ENCODE measurements at places on chromosomes 7 and 10. TPM values are rescaled to one million over a fixed set of nuclear protein-coding genes. Genes with fewer than 3 reads are reported as not detected.
A peak's percentile ranks its signal among the peaks of the same experiment; 100 is the strongest.

SFTPA1 gene
- total RNA-seq = 0.22 TPM

- no peaks in the 10 kb centered on the region for H3K36me3 ChIP-seq
- DNase-seq = no peak
- H3K27me3 ChIP-seq = peaks cover 34% of the 10 kb centered on the region
- no peak overlapping the region for H3K4me3 ChIP-seq
Measured at GRCh38 chr10:43237631-43238446, 29.0 kb downstream of the RASGEF1A start.

TAS2R41 gene
- total RNA-seq = not detected

DNA sequence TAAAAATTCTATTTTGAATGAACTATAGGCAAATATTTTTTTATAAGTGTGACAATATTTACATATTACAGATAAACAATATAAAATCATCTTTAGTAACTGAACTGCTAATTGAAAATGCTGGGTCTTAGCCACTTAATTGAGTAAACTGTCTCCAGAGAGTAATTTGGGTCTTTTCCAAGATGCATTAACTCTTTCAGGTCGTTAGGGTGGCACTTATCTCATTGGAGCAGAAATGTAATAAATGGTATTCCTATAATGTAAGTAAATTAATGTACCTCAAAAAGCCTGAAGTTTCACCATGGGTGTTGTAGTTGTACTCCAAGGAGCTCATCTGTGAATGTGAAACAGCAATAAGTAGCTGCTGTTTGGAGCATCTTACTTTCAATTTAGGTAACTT lies 208.5 kb downstream of the EXOC4 start:
- H3K27me3 ChIP-seq = no peaks in the 10 kb centered on the region
- DNase-seq = no peak
- H3K4me3 ChIP-seq = no peak overlapping the region
- H3K4me1 ChIP-seq = peaks cover 4% of the 10 kb centered on the region

DNA sequence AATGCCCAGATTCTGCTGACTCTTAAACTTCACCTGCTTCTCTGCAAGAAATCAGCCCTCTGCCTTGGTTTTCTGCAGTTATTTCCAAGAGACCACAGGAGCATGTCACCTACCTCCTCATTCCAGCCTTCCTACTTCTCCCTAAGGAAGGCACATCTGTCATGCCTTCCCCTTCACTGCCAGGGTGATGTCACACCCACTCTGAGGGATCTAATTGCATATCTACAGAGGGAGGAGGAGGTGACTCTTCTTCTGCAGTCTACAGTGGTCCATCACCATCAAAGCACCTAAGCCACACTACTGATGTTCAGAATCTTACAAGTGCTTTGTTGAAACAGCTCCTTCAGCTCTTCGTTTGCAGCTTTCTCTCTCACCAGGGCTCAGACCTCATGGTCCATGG lies 275.5 kb downstream of the FGFR2 start:
- H3K4me3 ChIP-seq = no peak overlapping the region
- peaks cover 21% of the 10 kb centered on the region for H3K4me1 ChIP-seq
- H3K27ac ChIP-seq = peak overlapping the region; percentile 63
- no peak for DNase-seq
- peaks cover 2% of the 10 kb centered on the region for H3K36me3 ChIP-seq

PNLIPRP3 gene
- total RNA-seq = not detected

DNA sequence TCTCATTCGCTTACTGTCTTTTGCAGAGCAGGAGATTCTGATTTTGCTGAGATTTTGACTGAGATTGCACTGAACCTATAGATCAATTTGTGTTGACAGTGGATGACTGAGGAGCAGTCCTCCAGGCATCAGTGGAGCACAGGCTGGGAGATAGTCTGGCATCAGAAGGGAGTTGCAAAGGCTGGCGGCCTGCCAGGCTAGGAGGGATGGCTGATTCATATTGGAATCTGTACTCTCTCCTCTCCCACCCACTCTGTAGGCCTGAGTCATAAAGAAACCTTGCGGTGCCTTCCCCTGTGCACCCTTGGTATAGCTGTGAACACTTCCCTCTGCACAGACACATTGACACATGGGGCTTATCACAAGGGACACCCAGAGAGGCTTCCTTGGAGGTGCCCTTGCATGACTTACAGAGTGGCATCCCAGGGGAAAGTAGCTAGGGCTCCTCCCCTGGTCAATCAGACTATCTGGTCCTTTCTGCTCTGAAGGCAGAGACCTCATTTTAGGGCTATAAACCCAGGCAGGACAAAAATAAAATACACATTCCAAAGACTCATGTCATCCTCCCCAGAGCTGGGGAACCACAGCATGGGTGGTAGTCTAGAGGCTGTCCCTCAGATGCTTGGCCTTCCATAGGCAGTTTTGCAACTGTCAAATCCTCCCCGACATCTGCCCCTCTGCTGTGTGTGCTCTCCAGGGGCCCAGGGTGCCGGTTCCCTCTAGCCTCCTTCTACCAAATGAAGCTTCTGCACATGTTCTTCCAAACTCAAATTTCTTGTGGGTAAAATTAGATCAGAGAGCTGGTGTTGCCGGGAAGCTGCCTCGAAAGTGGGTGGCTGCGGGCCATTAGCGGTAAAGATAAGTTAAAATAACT lies 37.4 kb upstream of the EEPD1 start:
- H3K27me3 ChIP-seq = no peaks in the 10 kb centered on the region
- no peaks in the 10 kb centered on the region for H3K36me3 ChIP-seq
- peaks cover 9% of the 10 kb centered on the region for H3K4me1 ChIP-seq
- H3K4me3 ChIP-seq = no peak overlapping the region
- DNase-seq = no peak

GRCh38 chr7:47649919-47650318 lies 68.0 kb upstream of the TNS3 start:
- peaks cover 13% of the 10 kb centered on the region for H3K4me1 ChIP-seq
- DNase-seq = no peak
- no peak overlapping the region for H3K27ac ChIP-seq
- peaks cover 3% of the 10 kb centered on the region for H3K36me3 ChIP-seq
- H3K4me3 ChIP-seq = no peak overlapping the region
- H3K27me3 ChIP-seq = no peaks in the 10 kb centered on the region

PTF1A gene
- 50.7 TPM for total RNA-seq

DNA sequence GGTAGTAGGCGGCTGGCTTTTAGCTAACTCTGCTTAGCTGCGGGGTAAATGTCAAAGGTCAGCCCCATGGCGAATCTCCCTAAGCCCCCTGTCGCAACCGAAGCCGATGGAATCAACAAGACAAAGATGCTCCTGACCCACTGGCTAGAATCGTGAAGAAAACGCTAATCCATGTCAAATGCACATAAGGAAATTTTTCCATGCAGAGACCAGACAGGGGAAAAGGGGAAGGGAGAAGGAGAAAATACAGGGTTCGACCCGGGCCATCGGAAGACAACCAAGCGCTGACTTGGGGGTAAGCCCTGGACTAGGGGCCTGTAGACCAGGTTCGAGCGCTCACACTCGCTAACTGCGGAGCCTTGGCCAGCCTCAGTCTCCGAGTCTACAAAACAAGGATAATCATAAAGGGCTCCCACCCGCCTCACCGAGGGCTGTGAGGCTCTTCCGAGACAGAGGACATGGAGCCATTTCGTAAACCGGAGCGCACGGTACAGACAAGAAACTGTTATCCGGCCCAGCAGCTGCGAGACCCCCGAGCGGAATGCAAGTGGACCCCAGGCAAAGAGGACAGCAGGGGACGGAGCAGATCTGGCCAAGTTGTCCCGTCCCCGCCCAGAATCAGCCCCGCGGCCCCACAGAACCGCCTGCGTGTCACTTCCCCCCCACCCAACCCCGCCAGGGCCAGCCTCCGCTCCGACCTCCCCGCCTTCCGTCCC lies 507 bp downstream of the SAR1A start:
- no peak for DNase-seq
- peaks cover 5% of the 10 kb centered on the region for H3K36me3 ChIP-seq
- no peaks in the 10 kb centered on the region for H3K27me3 ChIP-seq
- H3K4me1 ChIP-seq = peaks cover 10% of the 10 kb centered on the region
- peak overlapping the region; percentile 94 for H3K4me3 ChIP-seq
- H3K27ac ChIP-seq = peak overlapping the region; percentile 97
